ENCODE measurements at places on chromosomes 7 and 10.

- peak; percentile 22 for DNase-seq
These were observed 40.4 kb upstream of the DLX5 start for GRCh38 chr7:97064972-97065587.

DNA sequence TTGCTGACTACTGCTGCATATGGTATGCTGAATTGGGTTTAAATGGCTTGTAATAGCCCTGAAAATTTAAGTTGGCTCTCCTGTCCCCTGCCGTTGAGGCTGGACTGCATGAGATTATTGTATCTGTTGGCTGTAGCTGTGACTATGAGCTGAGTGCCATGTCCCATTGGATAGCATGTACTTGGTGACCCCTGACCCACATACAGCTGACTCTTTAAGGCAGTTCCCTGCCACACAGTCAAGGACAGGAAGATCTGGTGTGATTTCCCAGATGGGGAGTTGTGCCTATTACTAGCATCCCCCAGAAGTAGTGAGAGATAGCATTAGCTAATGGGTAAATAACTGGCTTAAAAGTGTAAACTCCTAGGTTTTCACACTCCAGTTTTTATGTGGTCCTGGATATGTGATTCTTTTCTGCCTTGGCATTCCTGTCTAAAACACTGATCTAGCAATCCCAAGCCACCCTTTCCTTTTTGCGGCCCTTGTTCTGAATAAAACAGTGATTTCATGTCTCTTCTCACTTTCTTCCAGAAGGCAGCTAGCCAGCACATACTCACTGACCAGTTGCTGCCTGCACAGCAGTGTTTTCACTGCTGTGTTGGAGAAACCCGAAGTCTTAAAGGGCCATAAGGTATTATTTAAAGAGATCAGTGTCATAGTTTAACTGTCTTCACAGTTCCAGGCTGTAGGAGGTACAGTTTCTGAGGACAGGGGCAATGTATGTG, 35.9 kb downstream of the LRRC4 start:
- DNase-seq, result no peak

- no peak for DNase-seq
These were observed 127.9 kb upstream of the CDK1 start for GRCh38 chr10:60650378-60650800.

DNA sequence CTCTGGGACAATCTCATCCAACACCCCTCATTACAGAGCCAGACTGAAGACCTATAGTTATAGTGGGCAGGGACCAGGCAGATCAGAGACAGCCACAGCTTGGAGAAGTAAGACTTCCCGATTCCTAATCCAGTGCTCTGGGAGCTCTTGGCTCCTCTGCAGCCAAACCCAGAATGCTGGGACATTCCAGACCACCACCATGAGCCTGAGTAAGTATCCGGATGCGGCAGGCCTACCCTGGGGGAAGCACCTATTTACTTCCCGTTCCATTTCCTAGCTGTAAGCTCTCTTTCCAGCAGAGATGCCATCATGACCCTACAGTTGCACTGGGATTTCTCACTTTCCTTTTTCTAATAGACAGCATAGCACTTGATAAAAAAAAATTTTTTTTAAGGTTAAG, 16.4 kb downstream of the HIP1 start:
- no peak for DNase-seq

DNA sequence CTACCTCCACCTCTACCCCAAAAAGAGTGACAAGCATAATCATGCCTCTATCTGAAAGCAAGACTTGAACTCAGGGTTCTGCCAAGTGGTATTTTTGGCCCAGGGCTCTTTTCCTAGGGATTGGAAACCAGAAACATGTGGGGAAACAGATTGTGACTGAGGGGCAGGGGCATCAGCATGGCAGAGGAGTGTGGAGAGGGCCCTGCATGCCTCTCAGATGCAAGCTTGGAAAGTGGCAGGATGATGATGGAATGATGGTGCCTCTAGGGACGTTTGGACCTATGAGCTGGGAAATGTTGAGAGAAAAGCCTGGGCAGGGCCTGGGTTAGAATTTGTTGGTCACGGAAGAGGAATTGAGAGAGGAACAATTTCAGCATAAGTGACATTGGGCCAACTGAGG, 78.4 kb upstream of the LEP start:
- DNase-seq, result no peak

Data from HS-5 (cell line).